ENCODE measurements at places on chromosomes 11 and 22.

- DNase-seq, result no peak
Measured at GRCh38 chr11:114482114-114482513, 42.8 kb downstream of the REXO2 start.

GRCh38 chr22:46569848-46570695, 32.7 kb upstream of the CELSR1 start:
- no peak for DNase-seq

DNA sequence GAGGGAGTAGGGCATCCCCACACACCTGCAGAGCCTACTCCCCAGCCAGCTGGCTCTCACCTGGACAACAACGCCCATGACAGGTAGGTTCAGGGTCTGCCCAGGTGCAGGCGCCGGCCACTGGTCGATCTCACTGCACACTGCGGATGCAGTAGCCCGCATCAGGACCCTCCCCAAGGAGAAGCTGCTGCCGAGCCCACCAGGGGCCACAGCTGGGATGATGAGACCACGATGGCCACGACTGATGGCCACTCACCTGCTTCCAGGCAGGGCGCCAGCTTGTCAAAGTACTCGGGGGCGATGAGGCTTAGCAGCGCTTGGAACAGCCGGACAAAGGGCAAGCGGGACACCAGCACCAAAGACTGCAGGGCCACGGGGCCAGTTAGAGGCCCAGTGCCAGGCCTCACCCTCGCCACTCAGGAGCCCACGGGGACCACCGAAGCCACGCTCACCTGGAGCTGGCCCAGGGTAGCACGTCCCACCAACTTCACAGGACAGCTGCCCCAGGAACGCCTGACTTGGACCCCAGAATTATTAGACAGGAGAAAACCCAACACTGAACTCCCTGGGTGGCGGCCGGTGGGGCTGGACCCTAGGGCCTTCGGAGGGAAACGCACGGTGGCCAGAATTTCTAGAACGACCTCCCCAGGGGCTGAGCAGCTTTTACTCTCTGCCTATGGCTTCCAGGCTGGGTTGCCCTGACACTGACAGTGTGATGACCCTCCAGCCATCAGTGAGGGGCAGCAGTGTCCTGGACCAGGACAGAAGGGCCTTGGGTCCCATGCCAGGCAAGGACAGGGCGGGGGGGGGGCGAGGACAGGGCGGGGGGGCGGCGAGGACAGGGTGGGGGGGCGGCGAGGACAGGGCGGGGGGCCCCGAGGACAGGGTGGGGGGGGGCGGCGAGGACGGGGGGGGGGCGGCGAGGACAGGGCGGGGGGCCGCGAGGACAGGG, 8.9 kb upstream of the PLXNB2 start:
- no peak for DNase-seq

DNA sequence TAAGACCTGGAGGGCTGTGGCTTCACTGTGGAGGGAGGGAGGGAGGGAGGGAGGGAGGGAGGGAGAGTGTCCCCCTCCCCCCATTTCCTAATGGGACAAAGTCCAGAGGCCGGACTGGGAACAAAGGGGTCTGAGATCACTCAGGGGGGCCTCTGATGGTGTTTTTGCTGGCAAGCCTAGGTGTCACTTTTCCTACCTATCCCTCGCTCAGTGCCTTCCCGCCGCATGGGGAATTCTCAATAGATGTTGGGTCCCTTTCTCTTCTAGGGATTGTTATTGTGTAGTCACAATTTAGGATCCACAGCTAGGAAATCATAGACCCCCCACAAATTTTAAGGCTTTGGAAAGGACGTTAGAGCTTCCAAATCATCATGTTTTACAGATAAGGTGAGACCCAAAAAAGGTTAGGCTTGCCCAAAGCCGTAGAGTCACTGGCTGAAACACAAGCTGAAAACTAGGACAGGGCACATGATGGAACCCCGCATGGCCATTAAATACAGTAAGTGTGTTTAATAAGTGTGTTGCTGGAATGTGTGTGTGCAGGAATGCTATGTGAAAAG, 4.8 kb upstream of the FTH1 start:
- DNase-seq, result peak; percentile 75

- DNase-seq, result no peak
Measured at GRCh38 chr11:42410251-42410955, 901.4 kb upstream of the API5 start.

DNA sequence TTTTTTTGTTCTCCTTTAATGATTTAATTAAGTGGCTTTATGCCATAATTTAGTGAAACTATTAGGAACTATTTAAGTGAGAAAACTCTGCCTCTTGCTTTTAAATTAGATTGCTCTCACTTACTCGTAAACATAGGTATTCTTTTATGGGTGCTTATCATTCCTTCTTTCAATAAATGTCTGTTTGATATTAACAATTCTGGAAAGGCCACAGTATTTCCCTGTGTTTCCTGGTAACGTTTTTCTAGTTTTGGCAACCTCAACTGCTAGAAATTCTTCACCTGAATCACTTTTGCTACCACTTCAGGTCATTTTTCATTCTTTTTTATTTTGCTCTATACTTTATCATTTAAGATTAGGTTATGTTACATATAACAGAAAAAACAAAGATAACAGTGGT, 19.9 kb upstream of the NCR3LG1 start:
- no peak for DNase-seq

DNA sequence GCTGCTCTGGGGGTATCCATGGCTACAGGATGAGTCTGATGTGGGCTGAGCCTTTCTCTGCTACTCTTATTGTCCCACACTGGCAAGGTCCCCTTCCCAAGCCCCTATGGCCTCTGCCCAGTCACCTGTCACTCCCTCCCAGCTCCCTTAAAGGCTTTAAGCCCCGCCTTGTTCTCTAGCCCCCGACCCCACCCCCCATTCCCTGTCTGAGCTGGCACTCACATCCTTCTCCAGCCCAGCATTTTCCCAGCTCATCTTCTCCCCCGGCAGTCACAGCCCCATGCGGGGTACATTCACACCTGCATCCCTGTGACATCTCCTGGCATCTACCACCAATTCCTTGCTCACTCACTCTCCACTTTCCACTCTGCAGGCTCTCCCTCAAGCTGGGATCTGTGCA, 4.3 kb downstream of the MTFP1 start:
- no peak for DNase-seq

DNA sequence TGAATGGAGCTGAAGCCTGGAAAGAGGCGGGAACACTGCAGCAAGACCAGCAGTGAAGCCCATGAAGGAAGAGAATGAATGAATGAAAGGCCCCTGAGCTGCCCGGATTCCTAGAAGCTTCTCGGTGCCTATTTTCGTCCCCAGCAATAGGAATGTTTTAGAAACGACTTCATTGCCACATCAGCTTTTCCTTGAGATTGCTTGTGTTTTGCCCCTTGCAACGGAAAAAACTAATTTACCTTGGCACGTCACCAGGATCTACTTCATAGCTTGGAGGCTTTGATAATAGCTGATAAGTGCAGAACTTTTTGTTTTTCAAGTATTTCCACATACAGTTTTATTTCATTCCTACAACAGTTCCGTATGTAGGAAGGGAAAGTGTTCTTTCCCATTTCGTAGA, 248.9 kb upstream of the NARS2 start:
- DNase-seq, result no peak

DNA sequence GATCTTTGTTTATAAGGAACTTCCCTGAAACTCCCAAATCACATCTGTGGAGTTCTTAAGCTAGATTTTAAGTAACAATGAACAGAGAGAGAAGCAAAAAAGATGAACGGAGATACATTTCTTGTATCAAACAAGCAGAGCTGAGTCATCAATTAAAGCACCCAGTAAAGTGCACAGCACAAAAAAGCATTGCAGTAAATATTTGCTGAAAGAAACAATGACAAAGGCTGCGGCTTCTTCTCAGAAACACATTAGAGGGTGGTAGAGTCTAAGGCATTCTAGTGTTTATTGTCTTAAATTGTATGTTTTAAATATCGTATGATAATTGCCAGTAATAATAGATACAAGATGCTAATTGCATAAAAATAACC, 941.6 kb upstream of the CHORDC1 start:
- DNase-seq, result no peak

All from SW480 (cell line).